A549 treated with CORT108297 at 1 μM for 4 hours (cell line): ENCODE measurements at places on chromosomes 7 and 10. TPM values are rescaled to one million over a fixed set of nuclear protein-coding genes. Genes with fewer than 3 reads are reported as not detected.

The C10orf105 gene
- not detected in 5 replicates for total RNA-seq

The CCDC146 gene
- 0.46 to 0.70 TPM (median 0.57 TPM) in 5 replicates for total RNA-seq

The PON3 gene
- total RNA-seq = 31.2 to 39.6 TPM (median 33.8 TPM) in 5 replicates

The MRPS17 gene
- 24.3 to 29.9 TPM (median 25.7 TPM) in 5 replicates for total RNA-seq

The KBTBD2 gene
- 24.1 to 26.9 TPM (median 24.9 TPM) in 5 replicates for total RNA-seq

The AGAP6 gene
- total RNA-seq = 7.7 to 10.0 TPM (median 9.3 TPM) in 5 replicates

The GSTK1 gene
- total RNA-seq = 111 to 124 TPM (median 121 TPM) in 5 replicates

The PTF1A gene
- total RNA-seq = not detected in 5 replicates

The OR2A42 gene
- not detected in 5 replicates for total RNA-seq
